IMR-90 (cell line): ENCODE measurements at places on chromosomes 13 and 19. TPM values are rescaled to one million over a fixed set of nuclear protein-coding genes. Genes with fewer than 3 reads are reported as not detected.

Gene NLRP9
- not detected in 2 replicates for total RNA-seq

GRCh38 chr13:106028911-106029310, 506.6 kb downstream of the EFNB2 start:
- H3K4me1 ChIP-seq: no peaks in the 10 kb centered on the region
- no peaks in the 10 kb centered on the region for H3K27me3 ChIP-seq
- H3K27ac ChIP-seq: no peak overlapping the region
- DNase-seq: no peak

DNA sequence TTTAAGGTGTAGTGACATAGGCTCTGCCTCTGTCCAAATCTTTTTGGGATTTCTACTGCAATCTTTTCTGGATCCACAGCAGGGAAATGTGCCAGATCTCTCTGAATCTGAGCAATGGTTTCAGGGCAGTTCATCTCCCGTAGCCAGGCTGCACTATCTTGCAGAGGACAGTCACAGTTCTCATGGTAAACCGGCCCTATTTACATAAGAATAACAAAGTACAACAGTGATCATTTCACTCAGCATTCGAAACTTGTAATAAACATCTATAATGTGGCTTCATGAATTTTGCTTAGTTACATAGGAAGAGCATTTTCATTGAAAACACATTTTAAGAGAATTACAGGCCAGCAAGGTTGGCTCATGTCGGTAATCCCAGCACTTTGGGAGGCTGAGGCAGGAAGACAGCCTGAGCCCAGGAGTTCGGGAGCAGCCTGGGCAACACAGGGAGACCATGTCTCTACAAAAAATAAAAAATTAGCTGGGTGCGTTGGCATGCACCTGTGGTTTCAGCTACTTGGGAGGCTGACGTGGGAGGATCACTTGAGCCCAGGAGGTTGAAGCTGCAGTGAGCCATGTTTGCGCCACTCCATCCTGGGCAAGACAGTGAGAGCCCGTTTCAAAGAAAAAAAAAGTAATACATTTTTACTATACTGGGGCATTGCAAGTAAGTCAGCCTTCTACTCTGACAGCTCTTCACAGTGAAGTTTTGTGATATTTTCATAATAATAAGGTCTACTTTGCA, 5.0 kb downstream of the POGLUT2 start:
- H3K27me3 ChIP-seq: no peaks in the 10 kb centered on the region
- no peaks in the 10 kb centered on the region for H3K4me1 ChIP-seq
- H3K36me3 ChIP-seq: peaks cover 8% of the 10 kb centered on the region
- no peak overlapping the region for H3K27ac ChIP-seq
- DNase-seq: no peak

GRCh38 chr13:42836930-42837690, 55.7 kb downstream of the FAM216B start:
- peaks cover 2% of the 10 kb centered on the region for H3K27me3 ChIP-seq
- no peak overlapping the region for H3K27ac ChIP-seq

DNA sequence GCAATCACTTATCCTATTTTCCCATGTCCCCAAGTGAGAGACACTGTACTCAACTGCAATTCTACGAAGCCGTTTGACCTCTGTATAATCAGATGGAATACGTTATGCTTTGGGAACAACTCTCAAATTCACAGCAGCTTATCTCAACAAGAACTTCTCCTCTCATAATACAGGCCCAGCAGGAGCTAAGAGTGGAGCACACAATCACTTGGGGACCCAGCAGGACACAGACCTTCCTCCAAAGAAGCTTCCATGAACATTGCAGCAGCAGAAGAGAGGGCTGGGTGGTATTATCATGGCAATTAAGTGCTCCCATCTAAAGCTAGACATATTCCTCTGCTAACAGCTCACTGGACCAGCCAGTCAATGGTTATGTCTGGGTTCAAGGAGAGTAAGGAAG, 428.3 kb upstream of the MIR17HG start:
- no peaks in the 10 kb centered on the region for H3K4me1 ChIP-seq
- DNase-seq: no peak
- no peak overlapping the region for H3K4me3 ChIP-seq
- no peaks in the 10 kb centered on the region for H3K27me3 ChIP-seq
- no peak overlapping the region for H3K27ac ChIP-seq

DNA sequence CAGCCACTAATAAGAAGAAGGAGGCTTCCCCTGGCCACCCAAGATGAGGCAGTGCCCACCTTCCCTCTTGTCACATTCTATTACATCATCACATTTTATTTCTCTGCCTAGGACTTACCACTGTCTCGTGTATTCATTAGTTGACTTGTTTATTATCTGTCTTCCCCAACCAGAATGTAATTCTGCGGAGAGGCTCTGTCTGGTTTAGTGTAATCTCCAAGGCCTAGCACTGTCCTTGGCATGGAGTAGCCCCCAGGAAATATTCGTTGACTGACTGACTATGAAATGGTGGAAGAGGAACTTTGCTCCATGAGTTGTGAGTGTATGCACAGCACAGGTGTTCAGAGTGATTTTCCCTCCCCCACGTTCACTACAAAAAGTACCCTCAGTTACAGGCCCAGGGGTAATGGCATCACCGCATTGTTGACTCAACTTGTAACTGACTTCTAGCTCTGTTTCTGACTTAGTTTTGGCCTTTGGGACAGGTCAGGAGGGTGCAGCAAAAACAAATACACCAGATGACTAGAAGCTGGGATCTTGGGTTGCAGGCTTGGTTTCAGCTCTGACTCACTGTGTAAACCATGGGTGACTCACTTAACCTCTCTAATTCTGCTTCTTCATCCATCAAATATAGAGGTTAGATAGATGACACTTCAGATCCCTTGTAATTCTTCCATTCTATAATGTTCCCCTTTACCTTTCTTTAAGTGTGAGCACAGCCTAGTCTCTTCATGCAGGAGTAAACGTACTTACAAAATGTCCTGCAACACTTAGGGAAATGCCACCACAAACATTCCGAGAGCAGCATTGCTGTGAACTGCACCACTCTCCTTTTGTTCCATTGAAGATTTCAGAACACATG, 229.7 kb downstream of the KCNRG start:
- no peak overlapping the region for H3K27ac ChIP-seq
- H3K36me3 ChIP-seq: no peaks in the 10 kb centered on the region
- DNase-seq: peak; percentile 88
- peaks cover 24% of the 10 kb centered on the region for H3K27me3 ChIP-seq
- H3K4me3 ChIP-seq: no peak overlapping the region
- peaks cover 8% of the 10 kb centered on the region for H3K4me1 ChIP-seq

- no peaks in the 10 kb centered on the region for H3K36me3 ChIP-seq
- peak overlapping the region; percentile 76 for H3K27ac ChIP-seq
- peaks cover 6% of the 10 kb centered on the region for H3K4me1 ChIP-seq
- no peaks in the 10 kb centered on the region for H3K27me3 ChIP-seq
- DNase-seq: peak; percentile 71
- H3K4me3 ChIP-seq: peak overlapping the region; percentile 49
These were observed 43.0 kb upstream of the HNRNPA1L2 start for GRCh38 chr13:52599037-52599847.

DNA sequence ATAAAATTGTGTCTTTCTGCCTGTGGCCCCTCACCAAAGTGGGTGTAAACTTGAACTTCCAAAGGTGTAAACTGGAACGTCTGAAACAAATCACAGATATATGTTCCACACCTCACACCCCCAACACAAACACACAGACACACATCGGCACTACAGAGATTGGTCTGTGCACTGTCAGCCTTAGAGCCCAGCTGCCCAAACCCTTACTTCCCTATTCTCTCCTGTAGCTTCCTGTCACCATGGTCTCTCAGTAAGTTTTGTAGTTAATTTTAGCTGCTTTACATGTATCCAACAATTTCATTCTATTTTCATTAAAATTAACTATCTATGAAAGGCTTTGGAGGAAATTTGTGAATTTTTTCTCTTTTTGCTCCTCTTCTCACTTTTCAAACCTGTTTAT, 5.4 kb downstream of the TM9SF2 start:
- H3K27me3 ChIP-seq: no peaks in the 10 kb centered on the region
- DNase-seq: no peak
- no peak overlapping the region for H3K27ac ChIP-seq

- no peak overlapping the region for H3K4me3 ChIP-seq
- H3K36me3 ChIP-seq: no peaks in the 10 kb centered on the region
- no peaks in the 10 kb centered on the region for H3K27me3 ChIP-seq
- no peaks in the 10 kb centered on the region; the same call in 1 of the 2 replicates for H3K4me1 ChIP-seq
- H3K27ac ChIP-seq: no peak overlapping the region
These were observed 2.8 kb downstream of the PCDH9 start for GRCh38 chr13:67227131-67227983.

- peak; percentile 83 for DNase-seq
- peaks cover 12% of the 10 kb centered on the region for H3K4me1 ChIP-seq
- H3K27me3 ChIP-seq: no peaks in the 10 kb centered on the region
- no peak overlapping the region for H3K27ac ChIP-seq
These were observed 26.3 kb downstream of the EPS15L1 start for GRCh38 chr19:16445238-16446107.

DNA sequence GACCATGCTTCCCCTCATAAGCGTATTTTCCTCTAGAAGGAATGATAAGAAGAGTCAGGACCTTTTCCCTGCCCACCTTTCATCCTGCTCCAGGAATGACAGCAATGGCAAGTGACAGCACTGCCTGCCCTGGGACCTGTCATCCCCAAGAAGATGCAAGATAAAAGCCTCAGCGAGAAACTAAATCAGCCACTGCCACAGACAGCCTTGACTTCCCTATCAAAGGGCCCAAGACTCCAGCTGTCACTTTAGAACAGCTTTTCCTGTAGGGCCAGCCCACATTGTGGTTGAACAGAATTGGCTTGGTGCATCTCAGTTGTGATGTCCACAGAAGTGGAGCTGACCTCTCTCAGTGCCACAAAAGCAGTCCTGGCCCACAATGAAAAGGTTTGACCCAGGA, 1.1 kb downstream of the RAB8A start:
- DNase-seq: no peak
- peaks cover 7% of the 10 kb centered on the region for H3K4me1 ChIP-seq
- no peak overlapping the region; the same call in 1 of the 2 replicates for H3K4me3 ChIP-seq
- H3K36me3 ChIP-seq: peaks cover 4% of the 10 kb centered on the region; the same call in 1 of the 2 replicates
- no peaks in the 10 kb centered on the region for H3K27me3 ChIP-seq
- H3K27ac ChIP-seq: no peak overlapping the region

- peaks cover 14% of the 10 kb centered on the region for H3K4me1 ChIP-seq
- peak overlapping the region; percentile 15; the same call in 1 of the 2 replicates for H3K27ac ChIP-seq
- no peak overlapping the region for H3K4me3 ChIP-seq
- peaks cover 51% of the 10 kb centered on the region for H3K36me3 ChIP-seq
- H3K27me3 ChIP-seq: no peaks in the 10 kb centered on the region
These were observed 45.3 kb downstream of the CAPN12 start for GRCh38 chr19:38699027-38699346.

Gene STRN4
- total RNA-seq: 36.7 and 37.8 TPM in 2 replicates

DNA sequence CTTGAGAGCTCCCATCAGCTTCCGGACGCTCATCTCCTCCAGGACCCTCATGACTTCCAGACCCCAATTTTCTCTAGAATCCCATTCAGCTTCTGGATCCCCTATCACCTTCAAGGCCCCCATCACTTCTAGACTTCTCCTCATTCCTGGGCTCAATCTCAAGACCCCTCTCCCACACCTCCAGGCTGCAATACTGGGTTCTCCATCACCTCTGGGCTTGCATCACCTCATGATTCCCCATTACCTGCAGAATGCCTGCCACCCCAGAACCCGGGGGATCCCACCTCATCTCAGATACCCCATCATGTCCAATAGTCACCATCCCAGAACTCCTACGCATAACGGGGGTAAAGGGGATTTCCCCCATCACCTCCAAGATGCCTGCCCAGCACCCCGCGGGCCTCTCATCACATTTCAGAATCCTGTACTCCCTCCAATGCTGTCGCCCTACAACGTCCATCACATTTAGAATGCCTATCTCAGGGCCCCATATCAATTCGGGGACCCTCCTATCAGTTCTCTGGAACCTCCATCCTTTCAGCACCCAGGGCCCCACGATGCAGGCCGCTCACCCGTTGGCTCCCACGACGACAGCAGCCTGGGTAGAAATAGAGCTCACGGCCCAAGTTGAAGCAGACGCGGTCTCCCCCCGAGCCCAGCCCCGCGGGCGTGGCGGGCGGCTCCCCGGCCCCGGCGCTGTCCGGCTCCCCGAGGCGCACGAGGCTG, 738 bp downstream of the DMWD start:
- peak overlapping the region; percentile 84 for H3K27ac ChIP-seq
- no peaks in the 10 kb centered on the region for H3K27me3 ChIP-seq
- H3K4me3 ChIP-seq: peak overlapping the region; percentile 82

DNA sequence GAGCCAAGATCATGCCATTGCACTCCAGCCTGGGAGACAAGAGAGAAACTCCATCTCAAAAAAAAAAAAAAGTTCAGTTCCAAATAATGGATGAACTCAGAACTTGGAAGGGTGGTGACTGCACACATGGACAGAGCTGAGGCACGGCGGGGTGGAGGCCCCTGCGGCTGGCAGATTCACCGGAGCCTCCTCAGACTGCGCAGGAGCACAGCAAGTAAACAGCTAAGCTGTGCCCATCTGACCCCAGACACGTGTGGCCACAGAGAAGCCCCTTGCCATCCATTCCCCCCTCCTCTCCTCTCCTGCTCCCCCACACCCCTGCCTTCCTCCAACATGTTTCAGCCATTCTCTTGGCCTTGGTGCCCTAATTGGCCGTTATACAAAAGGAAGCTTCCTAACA, 15.6 kb upstream of the PROZ start:
- DNase-seq: no peak
- H3K27ac ChIP-seq: no peak overlapping the region
- H3K4me1 ChIP-seq: no peaks in the 10 kb centered on the region
- 0 out of 2 replicates have a peak, but pooled peaks cover 1% of the 10 kb centered on the region for H3K36me3 ChIP-seq
- no peak overlapping the region for H3K4me3 ChIP-seq

- peaks cover 3% of the 10 kb centered on the region; the same call in 1 of the 2 replicates for H3K4me1 ChIP-seq
- H3K4me3 ChIP-seq: no peak overlapping the region
- no peaks in the 10 kb centered on the region for H3K27me3 ChIP-seq
- DNase-seq: no peak
These were observed 192.4 kb downstream of the NUFIP1 start for GRCh38 chr13:44796597-44797490.

GRCh38 chr19:7224209-7224686, 70.0 kb downstream of the INSR start:
- no peaks in the 10 kb centered on the region for H3K27me3 ChIP-seq
- no peaks in the 10 kb centered on the region for H3K36me3 ChIP-seq
- H3K27ac ChIP-seq: no peak overlapping the region
- peak; percentile 30 for DNase-seq
- H3K4me1 ChIP-seq: no peaks in the 10 kb centered on the region; the same call in 1 of the 2 replicates
- no peak overlapping the region for H3K4me3 ChIP-seq

DNA sequence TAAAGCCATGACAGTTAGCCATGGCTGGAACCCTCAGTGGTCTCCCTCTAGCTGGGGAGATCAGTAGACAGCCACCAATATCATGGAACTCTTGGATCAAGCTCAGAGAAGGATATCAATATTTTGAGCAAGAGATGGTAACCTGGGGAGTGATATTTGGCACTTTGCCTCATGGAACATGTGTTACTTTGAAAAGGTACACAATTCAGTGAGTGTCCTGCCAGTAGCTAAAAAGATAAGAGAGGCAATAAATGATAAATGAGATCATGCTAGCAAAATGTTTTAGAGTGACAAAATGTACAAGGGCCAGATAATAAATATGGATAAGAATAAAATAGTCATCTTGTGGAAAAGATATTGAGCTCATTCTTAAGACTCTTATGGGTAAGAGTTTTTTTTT, 1618.7 kb downstream of the OLFM4 start:
- H3K27ac ChIP-seq: no peak overlapping the region
- no peak for DNase-seq
- no peaks in the 10 kb centered on the region for H3K36me3 ChIP-seq

Gene FAM83E
- total RNA-seq: 0.36 and 0.56 TPM in 2 replicates

Gene FSTL3
- 32.3 and 39.4 TPM in 2 replicates for total RNA-seq

Gene LRRC4B
- not detected in 2 replicates for total RNA-seq
